DND-41 (cell line): ENCODE measurements at places on chromosomes 5 and 9.
A peak's percentile ranks its signal among the peaks of the same experiment; 100 is the strongest.

DNA sequence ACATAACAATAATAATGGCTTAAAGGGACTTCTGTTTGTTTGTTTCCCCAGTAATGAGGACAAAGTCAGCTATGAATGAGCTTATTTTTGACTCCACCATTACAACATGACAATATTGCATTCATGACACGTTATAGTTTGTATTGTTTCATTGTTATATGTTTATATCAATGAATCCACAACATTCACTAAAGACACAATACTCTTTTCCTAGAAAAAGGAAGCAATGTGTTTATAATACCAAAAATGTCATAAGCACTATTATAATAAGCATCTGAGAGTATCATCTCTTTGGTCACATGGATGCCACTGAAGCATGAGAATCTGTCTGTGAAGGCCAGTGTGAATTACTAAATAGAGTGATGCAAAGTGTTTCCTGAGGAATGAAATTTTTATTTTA lies 1026.9 kb upstream of the C9orf72 start:
- H3K27me3 ChIP-seq: no peaks in the 10 kb centered on the region
- no peaks in the 10 kb centered on the region for H3K36me3 ChIP-seq
- DNase-seq: no peak
- no peak overlapping the region for H3K27ac ChIP-seq
- H3K4me1 ChIP-seq: no peaks in the 10 kb centered on the region

DNA sequence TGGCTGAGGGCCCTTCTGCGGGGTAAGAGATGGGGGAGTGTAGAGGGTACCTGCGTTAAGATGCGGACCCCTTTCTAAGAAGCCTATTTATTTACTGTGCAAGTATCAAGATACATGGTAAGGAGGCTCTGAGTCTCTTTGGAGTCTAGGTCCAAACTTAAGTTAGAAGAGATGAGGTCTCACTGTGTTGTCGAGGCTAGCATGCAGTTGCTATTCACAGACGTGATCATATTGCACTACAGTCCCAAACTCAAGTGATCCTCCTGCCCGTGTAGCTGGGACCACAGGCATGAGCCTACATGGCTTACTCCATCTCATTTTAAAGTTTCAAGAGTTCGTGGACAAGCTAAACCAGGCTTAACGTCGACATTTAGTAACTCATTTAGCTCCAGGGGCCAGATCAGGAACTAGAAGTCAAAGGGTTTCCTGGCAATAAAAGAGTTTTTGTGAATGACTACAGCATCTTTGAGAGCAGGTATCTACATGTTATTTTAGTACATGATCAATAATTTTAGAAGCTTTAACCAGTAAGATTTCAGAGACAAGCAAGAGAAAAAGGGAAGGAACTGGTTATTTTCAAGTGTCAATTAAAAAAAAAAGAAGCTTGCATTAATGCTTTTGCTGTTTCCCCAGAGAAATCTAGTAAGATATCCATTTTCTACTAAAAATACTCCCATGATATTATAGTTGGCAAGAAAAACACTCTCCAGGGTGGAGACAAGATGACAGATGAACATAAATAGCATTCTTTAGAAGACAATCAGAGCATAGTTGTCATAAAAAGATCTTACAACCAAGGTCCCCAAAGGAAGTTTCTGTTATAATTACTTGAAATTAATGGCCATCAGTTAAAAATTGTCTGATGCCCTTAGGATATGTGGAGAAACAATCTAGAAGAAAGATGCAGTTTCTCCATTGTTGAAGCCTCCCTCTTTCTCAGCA lies 141.3 kb downstream of the SCAMP1 start:
- no peak overlapping the region for H3K27ac ChIP-seq
- no peaks in the 10 kb centered on the region for H3K36me3 ChIP-seq
- no peaks in the 10 kb centered on the region for H3K4me1 ChIP-seq
- no peak for DNase-seq

GRCh38 chr5:100905259-100905914 lies 2.3 kb upstream of the ST8SIA4 start:
- peak overlapping the region; percentile 93 for H3K27ac ChIP-seq
- DNase-seq: peak; percentile 74
- peaks cover 9% of the 10 kb centered on the region; the same call in 1 of the 2 replicates for H3K36me3 ChIP-seq
- H3K27me3 ChIP-seq: no peaks in the 10 kb centered on the region
- H3K4me1 ChIP-seq: peaks cover 36% of the 10 kb centered on the region

GRCh38 chr9:34430843-34431437 lies 27.4 kb downstream of the FAM219A start:
- no peaks in the 10 kb centered on the region for H3K27me3 ChIP-seq
- no peak overlapping the region for H3K4me3 ChIP-seq
- DNase-seq: peak; percentile 62
- H3K27ac ChIP-seq: no peak overlapping the region
- no peaks in the 10 kb centered on the region for H3K36me3 ChIP-seq

- H3K36me3 ChIP-seq: no peaks in the 10 kb centered on the region
- H3K27ac ChIP-seq: no peak overlapping the region
- no peaks in the 10 kb centered on the region for H3K27me3 ChIP-seq
Observed at GRCh38 chr9:127923771-127924170, 6.8 kb downstream of the PIP5KL1 start.

GRCh38 chr5:136058039-136058971 lies 29.5 kb downstream of the TGFBI start:
- H3K4me3 ChIP-seq: no peak overlapping the region
- H3K27me3 ChIP-seq: peaks cover 9% of the 10 kb centered on the region
- no peak overlapping the region for H3K27ac ChIP-seq
- no peaks in the 10 kb centered on the region for H3K36me3 ChIP-seq
- H3K4me1 ChIP-seq: no peaks in the 10 kb centered on the region
- DNase-seq: no peak

- H3K27ac ChIP-seq: peak overlapping the region; percentile 63
- peaks cover 42% of the 10 kb centered on the region for H3K4me1 ChIP-seq
- peak; percentile 81 for DNase-seq
- no peaks in the 10 kb centered on the region for H3K27me3 ChIP-seq
- no peaks in the 10 kb centered on the region for H3K36me3 ChIP-seq
- no peak overlapping the region; the same call in 1 of the 2 replicates for H3K4me3 ChIP-seq
Observed at GRCh38 chr9:16030528-16031185, 477.8 kb downstream of the CCDC171 start.

DNA sequence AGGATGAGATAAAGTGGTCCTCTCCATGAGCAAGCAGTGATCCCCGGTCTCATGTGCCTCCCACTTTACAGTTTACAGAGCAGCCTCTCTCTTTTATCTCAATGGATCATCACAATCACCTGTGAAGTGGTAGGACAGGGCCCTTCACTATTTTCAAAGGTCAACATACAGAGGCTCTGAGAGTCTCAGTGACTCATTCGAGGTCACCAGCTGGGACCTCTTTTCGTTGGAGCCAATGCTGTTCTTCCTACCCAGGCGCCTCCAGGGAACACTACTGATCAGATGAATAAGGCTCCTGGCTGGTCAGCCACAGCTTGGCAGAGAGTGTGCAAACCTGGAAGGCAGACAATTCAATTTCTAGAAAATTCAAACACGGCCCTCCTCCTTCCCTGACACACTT lies 16.6 kb downstream of the GGTA1 start:
- H3K27me3 ChIP-seq: no peaks in the 10 kb centered on the region
- H3K4me1 ChIP-seq: no peaks in the 10 kb centered on the region
- H3K36me3 ChIP-seq: no peaks in the 10 kb centered on the region
- DNase-seq: no peak
- H3K27ac ChIP-seq: no peak overlapping the region
- no peak overlapping the region for H3K4me3 ChIP-seq

- H3K36me3 ChIP-seq: no peaks in the 10 kb centered on the region
- no peak overlapping the region for H3K4me3 ChIP-seq
- H3K4me1 ChIP-seq: peaks cover 14% of the 10 kb centered on the region
- H3K27me3 ChIP-seq: no peaks in the 10 kb centered on the region
- no peak overlapping the region for H3K27ac ChIP-seq
- no peak for DNase-seq
Observed at GRCh38 chr9:125820100-125820804, 73.1 kb downstream of the PBX3 start.

DNA sequence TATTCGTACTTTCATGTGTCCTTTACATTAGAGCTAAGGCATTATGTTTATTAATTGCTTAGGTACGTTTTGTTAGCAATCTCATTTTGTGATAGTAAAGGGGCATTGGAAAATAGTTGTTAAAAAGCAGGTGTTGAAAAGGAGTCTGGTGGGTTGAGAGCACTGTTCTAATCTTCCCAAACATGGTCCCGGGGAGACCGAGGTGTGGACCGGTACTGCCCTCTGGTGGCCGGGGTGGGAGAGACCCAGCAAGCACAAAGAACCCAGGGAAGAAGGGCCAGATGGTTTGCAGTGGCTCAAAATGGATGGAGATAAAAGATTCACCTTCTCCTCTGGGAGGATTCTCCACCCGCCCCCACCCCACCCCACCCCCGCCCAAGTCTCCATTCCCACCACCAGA lies 26.1 kb downstream of the IDNK start:
- H3K27me3 ChIP-seq: no peaks in the 10 kb centered on the region
- DNase-seq: peak; percentile 61
- peaks cover 45% of the 10 kb centered on the region for H3K36me3 ChIP-seq
- H3K4me1 ChIP-seq: no peaks in the 10 kb centered on the region

DNA sequence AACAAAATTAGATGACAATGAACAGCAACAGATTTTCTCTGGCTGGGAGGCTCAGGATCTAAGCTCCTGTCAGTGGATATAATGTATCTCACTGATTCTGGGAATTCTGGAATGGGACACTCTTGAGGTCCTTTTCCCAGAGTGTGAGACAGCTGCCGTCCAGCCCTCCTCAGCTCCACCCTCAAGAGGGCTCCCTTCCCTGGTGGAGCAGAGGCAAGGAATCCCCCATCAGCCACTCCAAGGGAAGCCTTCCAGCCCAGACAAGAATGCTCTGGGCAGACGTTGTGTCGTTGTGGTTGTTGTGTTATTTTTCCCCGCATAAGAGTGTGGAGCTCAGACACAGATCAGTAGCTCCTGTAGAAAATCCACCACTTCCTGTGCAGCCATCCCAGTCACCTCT lies 47.7 kb upstream of the ATP10B start:
- H3K36me3 ChIP-seq: no peaks in the 10 kb centered on the region
- no peak overlapping the region for H3K4me3 ChIP-seq
- H3K27ac ChIP-seq: no peak overlapping the region
- no peaks in the 10 kb centered on the region for H3K4me1 ChIP-seq
- no peaks in the 10 kb centered on the region for H3K27me3 ChIP-seq

DNA sequence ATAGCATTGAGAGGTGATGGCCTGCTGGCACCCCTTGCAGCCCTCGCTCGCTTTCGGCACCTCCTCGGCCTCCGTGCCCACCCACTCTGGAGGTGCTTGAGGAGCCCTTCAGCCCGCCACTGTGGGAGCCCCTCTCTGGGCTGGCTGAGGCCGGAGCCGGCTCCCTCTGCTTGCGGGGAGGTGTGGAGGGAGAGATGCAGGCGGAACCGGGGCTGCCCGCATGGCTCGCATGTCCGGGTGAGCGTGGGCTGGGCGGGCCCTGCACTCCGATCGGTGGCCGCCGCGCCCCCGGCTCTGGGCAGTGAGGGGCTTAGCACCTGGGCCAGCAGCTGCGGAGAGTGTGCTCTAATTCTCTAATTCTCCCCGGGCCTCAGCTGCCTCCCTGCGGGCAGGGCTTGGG lies 101.1 kb downstream of the KIF4B start:
- no peaks in the 10 kb centered on the region for H3K27me3 ChIP-seq
- DNase-seq: no peak
- no peak overlapping the region for H3K27ac ChIP-seq
- H3K4me3 ChIP-seq: no peak overlapping the region

DNA sequence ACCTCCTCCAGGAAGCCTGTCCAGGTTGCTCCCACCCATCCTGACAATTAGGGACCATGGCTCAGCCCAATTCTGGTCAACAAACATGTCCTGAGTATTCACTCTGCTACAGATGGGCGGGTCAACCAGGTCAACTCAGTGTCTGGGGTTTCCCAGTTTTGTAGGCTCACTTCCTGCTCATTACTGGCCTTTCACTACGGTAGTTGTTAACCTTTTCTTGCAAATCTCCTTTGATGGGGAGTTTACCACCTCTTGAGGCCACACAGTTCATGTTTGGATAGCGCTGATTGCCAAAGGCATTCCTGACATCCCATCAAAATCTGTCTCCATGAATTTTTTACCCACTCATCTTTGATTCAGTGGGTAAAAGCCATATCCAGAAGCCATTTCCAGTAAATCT lies 13.8 kb downstream of the TMEM8B start:
- H3K27me3 ChIP-seq: no peaks in the 10 kb centered on the region
- H3K36me3 ChIP-seq: peaks cover 11% of the 10 kb centered on the region
- no peak for DNase-seq
- no peak overlapping the region for H3K4me3 ChIP-seq
- no peak overlapping the region for H3K27ac ChIP-seq

- H3K4me3 ChIP-seq: no peak within 1 kb of the TSS
- no peak within 1 kb of the TSS for H3K27ac ChIP-seq
- peaks cover 49% of the 10 kb centered on the region for H3K27me3 ChIP-seq
- H3K4me1 ChIP-seq: no peaks in the 10 kb centered on the region
- DNase-seq: no peak
Observed at GRCh38 chr5:39424736-39425637, at the start of gene DAB2. Gene DAB2, minus strand, starts transcription at chr5:39424980. Its CDS starts 30,660 bp downstream, at chr5:39394320.
